LHCN-M2 (cell line): ENCODE measurements at places on chromosomes 3 and 15. TPM values are rescaled to one million over a fixed set of nuclear protein-coding genes. Genes with fewer than 3 reads are reported as not detected.

DNA sequence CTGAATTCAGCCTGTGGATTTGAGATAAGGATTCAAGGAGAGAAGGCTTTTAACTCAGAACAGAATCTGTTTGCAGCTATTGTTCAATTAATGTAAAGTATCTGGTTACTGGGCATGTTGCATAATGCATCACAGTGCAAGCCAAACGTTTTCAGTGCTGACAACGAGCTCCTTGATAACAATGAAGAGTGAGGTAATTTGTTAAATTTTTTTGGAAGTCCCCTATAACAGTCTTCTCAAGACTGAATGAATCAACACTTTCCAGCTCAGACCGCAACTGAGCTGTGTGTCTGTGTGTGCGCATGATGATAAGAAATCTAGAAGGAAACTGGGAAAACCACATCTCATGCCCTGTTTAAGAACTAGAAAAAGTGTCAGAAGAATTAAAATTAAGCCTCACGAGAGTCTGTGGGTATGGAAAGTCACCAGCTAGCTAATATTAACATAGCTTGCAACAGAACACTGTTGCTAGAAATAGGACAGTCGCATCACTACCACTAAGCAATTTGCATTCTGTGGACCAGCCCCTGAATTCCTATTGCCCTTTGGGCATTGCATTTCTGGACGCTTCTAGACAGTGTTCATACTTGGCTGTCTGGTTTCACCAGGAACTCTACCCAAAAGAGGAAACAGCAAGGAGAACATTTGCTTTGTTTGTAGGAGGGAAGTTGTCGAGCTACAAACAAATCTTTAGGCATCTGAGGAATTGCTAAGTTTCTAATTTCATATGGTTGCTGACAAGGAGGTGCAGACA is 43.7 kb upstream of the ATP2C1 start:
- peak; percentile 22 for DNase-seq

DNA sequence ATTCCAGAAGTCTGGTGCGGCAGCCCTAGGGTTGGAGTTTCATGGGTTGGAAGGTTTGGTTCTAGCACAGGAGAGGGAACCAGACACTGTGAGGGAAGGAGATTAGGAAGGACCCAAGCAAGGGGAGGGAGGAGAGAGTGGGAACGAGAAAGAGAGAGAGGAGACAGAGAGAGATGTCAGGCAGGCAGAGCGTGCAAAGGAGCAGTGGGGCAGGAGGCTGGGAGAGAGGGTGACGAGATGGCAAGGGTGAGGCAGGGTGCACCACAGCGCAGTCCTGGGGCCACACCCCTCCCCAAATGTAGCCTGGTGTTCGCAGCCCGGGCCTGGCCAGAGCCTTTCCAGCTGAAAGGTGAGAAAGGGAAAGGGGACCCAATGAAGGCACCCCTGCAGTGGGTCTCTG is 162.9 kb upstream of the TLE3 start:
- DNase-seq, result no peak

DNA sequence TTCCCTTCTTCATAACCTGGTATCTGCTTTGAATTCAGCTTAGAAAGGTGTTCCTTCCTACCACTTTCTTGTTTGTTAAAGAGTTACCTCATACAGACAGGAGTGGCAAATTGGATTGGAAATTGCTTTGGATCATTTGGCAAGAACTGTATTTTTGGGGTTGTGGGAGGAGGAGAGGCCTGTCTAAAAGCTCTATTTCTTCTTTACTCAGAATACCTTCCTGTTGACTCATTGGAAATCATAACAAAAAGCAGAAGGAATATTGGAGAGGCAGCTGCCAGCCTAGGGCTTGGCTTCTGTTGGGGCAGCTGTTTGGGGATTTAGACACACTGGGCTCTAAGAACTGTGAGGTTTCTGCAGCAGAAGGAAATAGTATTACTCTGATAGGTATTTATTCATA is 14.2 kb downstream of the IQGAP1 start:
- peak; percentile 98 for DNase-seq

GRCh38 chr3:171064461-171064860 is 37.9 kb upstream of the SLC2A2 start:
- DNase-seq, result no peak

GRCh38 chr3:121740896-121741295 is 8.6 kb downstream of the GOLGB1 start:
- no peak for DNase-seq

GRCh38 chr3:122989856-122990575 is 37.5 kb downstream of the SEMA5B start:
- no peak for DNase-seq

- DNase-seq, result no peak
Measured at GRCh38 chr3:113685956-113686721, 10.3 kb downstream of the USF3 start.

GRCh38 chr15:58369261-58369701 is 62.5 kb upstream of the LIPC start:
- peak; percentile 94 for DNase-seq

- DNase-seq, result no peak
Measured at GRCh38 chr3:102348904-102349303, 85.9 kb upstream of the ZPLD1 start.

GRCh38 chr3:185677146-185677829 is 91.2 kb downstream of the SENP2 start:
- peak; percentile 80 for DNase-seq

DNA sequence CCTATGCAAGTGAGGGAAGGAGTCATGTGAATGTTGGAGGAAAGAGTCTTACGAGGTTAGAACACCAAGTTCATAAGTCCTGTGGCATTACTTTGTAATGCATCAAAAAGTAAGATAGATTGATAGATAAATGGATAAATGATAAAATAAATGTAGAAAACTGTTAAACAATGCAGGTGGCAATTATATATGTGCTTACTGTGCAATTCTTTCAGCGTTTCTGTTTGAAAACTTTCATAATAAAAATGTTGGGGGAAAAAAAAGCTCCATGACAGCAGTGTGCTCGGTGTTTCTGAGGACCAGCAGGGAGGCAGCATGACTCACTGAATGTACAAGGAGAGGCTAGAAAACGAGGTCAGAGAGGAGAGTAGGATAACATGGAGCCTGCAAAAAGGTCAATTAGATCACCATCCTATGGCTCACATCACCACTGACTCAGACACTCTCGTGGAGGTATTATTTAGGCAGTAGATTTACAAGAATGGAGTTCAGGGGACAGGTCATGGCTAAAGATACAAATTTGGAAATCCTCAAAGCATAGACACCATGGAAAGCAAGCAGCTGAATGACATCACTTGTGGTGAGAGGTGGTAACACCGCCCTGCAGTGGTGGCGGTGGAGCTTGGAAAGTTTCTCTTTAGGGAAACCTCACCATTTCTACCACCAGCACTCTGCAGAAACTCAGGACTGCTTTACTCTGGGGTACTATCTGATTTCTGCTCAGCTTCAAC is 219.8 kb downstream of the CTNNB1 start:
- peak; percentile 74 for DNase-seq

GRCh38 chr3:37489355-37489754 is 315.0 kb upstream of the LRRFIP2 start:
- no peak for DNase-seq

DNA sequence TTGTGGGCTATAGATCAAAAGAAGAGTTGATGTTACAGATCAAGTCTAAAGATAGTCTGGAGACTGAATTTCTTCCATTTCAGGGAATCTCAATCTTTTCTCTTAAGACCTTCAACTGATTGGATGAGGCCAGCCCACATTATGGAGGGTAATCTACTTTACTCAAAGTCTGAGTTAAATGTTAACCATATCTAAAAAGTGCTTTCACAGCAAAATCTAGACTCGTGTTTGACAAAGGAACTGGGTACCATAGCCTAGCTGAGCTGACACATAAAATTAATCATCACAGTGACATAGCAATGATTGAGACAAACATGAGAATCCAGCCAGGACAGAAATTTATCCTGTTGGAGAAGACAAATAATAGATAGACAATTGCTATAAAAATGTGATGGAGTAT is 407.9 kb upstream of the GRM7 start:
- no peak for DNase-seq

DNA sequence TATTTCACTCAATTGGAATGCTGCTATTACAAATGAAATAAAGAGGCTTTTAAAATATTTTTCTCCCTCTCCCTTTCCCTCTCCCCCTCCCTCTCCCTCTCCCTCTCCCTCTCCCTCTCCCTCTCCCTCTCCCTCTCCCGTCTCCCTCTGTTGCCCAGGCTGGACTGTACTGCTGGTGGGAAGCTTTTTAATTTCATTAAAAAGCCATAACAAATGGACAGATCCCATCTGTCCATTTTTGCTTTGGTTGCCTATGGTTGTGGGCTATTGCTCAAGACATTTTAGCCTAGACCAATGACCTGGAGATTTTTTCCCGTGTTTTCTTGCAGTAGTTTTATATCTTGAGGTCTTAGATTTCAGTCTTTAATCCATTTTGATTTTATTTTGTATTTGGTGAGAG is 107.2 kb upstream of the LRRC3B start:
- no peak for DNase-seq

- DNase-seq, result no peak
Measured at GRCh38 chr3:24437326-24437725, 57.3 kb downstream of the THRB start.

DNA sequence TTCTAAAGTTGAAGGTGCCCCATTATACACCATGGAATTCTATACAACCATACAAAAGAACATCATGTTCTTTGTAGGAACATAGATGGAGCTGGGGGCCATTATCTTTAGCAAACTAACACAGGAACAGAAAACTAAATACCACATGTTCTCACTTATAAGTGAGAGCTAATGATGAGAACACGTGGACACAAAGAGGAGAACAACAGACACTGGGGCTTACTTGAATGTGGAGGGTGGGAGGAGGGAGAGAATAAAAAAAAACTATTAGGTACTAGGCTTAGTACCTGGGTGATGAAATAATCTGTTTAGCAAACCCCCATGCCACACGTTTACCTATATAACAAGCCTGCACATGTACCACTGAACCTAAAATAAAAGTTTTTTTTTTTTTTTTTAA is 342.7 kb downstream of the PLCL2 start:
- DNase-seq, result no peak

- DNase-seq, result no peak
Measured at GRCh38 chr3:111579495-111579894, 15.7 kb downstream of the ZBED2 start.

- DNase-seq, result no peak
Measured at GRCh38 chr3:50274371-50275104, 4.3 kb upstream of the LSMEM2 start.

GRCh38 chr3:30199855-30200254 is 406.5 kb upstream of the TGFBR2 start:
- peak; percentile 84 for DNase-seq

DNA sequence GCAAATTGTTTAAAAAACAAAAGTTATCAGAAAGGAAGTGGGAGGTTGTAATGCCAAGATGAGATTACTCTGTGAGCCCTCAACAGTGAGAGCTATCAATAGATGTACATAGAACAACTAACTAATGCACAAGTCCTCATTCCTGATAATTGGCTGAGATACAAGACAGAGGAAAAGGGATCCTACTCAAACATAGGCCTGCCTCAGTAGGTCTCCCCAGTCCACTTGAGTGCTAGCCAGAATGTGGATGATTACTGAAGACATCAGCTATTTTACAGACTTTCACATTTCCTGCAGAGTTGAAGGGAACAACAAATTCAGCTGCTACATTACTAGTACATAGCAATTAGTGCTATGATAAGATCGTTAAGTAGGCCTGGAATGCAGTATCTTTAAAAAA is 981.9 kb downstream of the TUSC7 start:
- no peak for DNase-seq

GRCh38 chr3:96843505-96844203 is 29.3 kb downstream of the EPHA6 start:
- DNase-seq, result no peak

DNA sequence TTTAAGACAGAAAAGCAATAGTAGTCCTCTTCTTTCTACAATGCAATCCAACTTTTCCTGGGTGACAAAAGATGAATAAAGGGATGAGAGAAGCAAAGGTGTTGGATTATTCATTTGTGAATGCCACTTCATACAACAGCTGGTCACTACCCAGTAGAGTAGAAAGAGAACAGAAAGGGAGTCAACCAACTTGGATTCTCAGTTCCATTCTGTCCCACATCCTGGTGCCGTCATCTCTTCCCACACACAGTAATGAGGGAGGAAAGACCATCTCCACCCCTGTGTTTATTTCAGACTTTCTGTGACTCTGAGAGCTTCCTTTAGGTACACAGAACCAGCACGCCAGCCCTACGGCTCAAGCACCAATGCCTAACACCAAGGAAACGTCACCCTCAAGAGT is 71.0 kb downstream of the FOXP1 start:
- DNase-seq, result no peak

GRCh38 chr3:135966271-135966961 is 888 bp downstream of the PPP2R3A start:
- DNase-seq, result peak; percentile 36

- DNase-seq, result no peak
Measured at GRCh38 chr3:139322346-139322745, 21.5 kb upstream of the MRPS22 start.

DNA sequence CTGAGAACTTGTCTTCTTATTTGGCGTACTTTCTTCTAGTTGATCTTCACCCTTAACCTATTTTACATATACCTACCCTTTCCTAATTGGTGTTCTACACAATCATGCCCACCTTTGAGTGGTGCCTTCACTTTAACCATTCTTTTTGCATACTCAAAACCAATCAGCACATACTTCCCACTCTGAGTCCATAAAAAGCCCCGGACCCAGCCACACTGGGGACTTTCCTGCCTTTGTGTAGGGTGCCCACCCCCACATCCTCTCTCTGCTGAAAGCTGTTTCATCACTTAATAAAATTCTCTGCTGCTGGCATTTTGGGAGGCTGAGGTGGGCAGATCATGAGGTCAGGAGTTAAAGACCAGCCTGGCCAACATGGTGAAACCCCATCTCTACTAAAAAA is 15.9 kb upstream of the CHST2 start:
- no peak for DNase-seq

DNA sequence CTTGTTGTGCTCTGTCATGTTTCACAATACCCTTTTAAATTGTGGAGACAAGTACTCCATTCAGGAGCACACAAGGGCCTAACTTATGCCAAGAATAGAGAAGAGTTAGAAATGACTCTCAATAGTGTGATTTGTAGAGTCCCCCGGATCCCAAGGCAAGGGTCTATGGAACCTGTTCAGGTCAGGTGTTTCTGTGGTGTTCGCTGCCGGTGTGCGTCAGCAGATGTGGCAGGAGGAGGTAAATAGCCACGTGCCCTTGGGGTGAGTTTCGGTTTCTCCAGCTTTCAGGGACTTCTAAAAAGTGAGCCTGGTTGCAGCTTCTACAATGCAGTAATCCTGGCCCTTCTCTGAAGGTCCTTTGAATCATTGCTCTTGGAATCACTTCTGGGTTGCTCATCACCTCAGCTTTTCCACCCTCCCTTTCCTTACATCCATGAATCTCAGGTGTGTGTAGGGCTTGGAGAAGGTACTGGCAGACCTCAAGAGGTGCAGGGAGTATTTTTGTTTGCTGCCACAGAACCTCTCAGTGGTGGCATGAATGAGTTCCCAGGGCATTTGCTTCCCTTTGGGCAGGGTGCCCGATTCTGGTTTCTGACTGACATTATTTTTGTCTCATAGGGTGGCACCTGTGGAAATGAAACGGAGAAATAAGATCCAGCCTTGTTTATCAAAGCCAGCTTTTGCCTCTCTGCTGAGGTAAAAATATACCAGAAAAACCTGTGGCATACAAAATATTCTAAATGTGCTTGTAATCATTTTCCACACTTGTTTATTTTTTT is 7.3 kb downstream of the ST3GAL6 start:
- DNase-seq, result no peak

GABPB1 gene
- total RNA-seq, result 30.3 and 32.5 TPM in 2 replicates

CFAP100 gene
- not detected in 2 replicates for total RNA-seq

CYFIP1 gene
- 71.4 and 90.4 TPM in 2 replicates for total RNA-seq

SH2D7 gene
- total RNA-seq, result not detected in 2 replicates

ADAMTSL3 gene
- under 0.01 and 0.06 TPM in 2 replicates for total RNA-seq

C3orf85 gene
- total RNA-seq, result not detected in 2 replicates

DGKG gene
- 2.2 and 4.1 TPM in 2 replicates for total RNA-seq

CTXN2 gene
- not detected in 2 replicates for total RNA-seq

LEKR1 gene
- 0.34 and 1.5 TPM in 2 replicates for total RNA-seq

GATA2 gene
- 0.17 and 0.90 TPM in 2 replicates for total RNA-seq

SNTN gene
- not detected in 2 replicates for total RNA-seq
